ENCODE measurements at places on chromosomes 11 and 22.

DNA sequence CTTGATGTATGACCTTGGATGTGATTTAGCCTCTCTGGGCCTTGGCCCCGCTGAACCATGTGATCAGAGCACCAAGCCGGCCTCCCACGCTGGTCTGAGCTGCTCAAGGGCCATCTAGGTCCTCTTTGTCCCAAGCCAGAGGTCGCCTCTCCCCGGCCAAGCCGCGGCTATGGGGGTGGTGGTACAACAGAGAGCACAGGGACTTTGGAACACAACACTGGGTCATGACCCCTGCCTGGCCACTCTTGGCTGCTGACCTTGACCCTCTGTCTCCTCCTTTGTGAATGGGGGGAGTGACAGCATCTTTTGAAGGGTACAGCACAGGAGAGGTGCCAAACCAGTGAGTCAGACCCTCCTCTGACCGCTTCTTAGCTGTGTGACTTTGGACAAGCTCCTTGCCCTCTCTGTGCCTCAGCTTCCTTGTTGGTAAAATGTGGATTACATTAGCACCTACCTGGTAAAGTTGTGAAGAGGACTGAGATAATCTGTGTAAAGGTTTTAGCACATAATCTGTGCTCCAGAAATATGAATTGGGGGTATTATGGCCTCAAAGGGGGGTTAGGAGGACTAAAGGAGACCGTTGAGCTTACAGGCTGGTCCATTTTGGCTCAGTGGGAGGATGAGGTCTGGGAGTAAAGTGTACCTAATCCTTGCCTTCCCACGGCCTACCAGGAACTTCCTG, 4.7 kb downstream of the SCYL1 start:
- DNase-seq: no peak

DNA sequence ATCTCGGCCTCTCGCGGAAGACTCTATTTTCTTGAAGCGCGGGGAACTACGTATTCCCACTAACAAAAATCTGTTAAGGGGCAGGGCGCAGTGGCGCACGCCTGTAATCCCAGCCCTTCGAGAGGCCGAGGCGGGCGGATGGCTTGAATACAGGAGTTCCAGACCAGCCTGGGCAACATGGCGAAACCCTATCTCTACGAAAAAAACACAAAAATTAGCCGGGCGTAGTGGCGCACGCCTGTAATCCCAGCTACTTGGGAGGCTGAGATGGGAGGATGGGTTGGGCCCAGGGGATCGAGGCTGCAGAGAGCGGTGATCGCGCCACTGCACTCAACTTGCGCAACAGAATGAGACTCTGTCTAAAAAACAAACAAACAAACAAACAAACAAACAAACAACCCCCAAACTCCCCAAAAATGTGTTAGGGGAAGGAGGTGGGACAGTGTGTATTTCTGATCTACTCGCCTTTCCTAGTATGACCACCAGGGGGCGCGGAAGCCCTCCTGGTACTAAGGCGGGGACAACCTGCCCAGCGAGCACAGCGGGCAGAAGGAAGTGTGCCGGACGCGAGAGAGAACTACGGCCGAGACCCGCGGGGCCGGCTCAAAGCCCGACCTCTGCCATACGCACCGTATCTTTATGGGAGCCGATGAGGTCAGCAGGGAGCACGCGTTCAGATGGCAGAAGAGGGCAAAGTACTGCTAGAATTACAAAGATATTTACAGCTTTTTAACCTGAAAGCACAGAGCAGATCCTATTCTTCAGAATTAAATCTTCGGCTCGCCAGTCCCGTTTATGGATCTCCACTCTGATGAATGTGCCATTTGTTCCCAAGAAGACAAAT, 1.3 kb upstream of the STX3 start:
- peak; percentile 92 for DNase-seq

- DNase-seq: no peak
Measured at GRCh38 chr11:7846003-7846402, 49.3 kb upstream of the OR5P2 start.

- no peak for DNase-seq
Measured at GRCh38 chr22:42639541-42640241, 710 bp downstream of the ATP5MGL start.

DNA sequence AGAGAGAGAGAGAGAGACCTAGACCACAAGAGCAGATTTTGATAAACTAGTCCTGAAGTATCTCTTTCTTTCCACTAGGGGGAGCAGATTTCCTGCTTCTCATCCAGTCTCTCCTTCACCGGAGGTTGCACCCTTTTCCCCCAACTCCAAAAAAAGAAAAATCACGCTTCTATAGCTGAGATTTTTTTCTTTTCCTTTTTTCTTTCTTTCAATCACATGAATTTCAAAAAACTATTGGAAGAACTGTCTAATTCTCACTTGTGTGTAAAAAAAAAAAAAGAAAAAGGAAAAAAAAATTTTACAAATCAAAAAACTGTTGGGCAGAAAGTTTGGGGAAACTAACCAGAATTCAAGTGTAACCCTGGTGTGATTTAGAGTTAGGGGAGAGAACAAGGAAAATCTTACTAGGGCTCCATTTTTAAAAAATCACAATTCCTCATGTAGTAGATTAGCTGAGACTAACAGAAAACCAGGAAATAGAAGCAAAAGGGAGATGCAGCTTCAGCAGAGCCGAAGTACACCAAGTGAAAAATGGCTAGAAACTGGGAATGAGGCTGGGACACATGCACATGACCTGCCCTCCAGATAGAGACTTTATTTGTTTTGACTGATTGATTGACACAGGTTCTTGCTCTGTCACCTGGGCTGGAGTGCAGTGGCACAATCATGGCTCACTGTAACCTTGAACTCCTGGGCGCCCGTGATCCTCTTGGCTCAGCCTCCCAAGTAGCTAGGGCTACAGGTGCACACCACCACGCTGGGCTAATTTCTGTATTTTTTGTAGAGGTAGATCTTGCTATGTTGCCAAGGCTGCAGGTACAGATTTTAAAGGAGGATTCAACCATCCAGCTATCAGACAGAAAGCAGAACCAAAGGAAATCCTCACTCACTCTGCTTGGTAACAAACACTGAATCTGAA, 27.1 kb downstream of the SDHD start:
- DNase-seq: no peak

Measured in stimulated activated CD8-positive, alpha-beta memory T cell treated with anti-CD3 and anti-CD28 coated beads, Interleukin-4, amount 100 ng/mL, for 48 hours (primary cell).